Activated CD4-positive, alpha-beta T cell treated with anti-CD3 and anti-CD28 coated beads for 36 hours (primary cell): ENCODE measurements at places on chromosomes 5 and 9. TPM values are rescaled to one million over a fixed set of nuclear protein-coding genes. Genes with fewer than 3 reads are reported as not detected.

- H3K4me3 ChIP-seq = no peak overlapping the region
- no peak for DNase-seq
Measured at GRCh38 chr9:92504881-92505280, 22.6 kb upstream of the ASPN start.

DNA sequence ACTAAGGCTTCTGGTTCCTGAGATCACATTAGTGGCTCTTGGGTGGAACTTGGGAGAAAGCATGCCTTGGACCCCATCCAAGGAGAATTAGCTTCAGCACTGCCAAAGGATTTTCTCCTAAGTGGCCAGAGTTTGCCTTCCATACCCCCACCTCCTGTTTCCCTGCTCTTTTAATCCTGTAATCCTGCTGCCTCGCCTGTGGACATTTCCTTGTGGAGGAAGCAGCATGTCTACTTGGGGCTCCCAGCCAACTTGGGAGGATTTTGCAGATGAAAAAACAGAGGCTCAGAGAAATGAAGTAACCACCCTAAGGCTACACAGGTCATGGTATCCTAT, 1.6 kb downstream of the ARSI start:
- no peak overlapping the region for H3K4me3 ChIP-seq
- DNase-seq = no peak
- peaks cover 21% of the 10 kb centered on the region for H3K27me3 ChIP-seq
- H3K27ac ChIP-seq = no peak overlapping the region
- peaks cover 2% of the 10 kb centered on the region for H3K4me1 ChIP-seq

DNA sequence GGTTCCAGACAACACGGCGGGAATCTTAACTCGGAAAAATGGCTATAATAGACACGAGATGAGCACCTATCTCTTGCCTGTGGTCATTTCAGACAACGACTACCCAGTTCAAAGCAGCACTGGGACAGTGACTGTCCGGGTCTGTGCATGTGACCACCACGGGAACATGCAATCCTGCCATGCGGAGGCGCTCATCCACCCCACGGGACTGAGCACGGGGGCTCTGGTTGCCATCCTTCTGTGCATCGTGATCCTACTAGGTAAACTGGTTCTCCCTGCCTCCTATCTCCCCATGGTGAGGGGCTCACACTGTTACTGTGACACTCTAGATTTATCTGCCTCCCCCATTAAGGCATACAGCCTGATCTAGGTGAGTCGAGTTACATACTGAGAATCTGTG, 124.2 kb downstream of the CDH6 start:
- no peaks in the 10 kb centered on the region for H3K4me1 ChIP-seq
- H3K27ac ChIP-seq = no peak overlapping the region
- H3K4me3 ChIP-seq = no peak overlapping the region
- no peaks in the 10 kb centered on the region for H3K27me3 ChIP-seq

- H3K4me1 ChIP-seq = peaks cover 61% of the 10 kb centered on the region
- peaks cover 47% of the 10 kb centered on the region for H3K36me3 ChIP-seq
- no peak for DNase-seq
- H3K27ac ChIP-seq = peak overlapping the region; percentile 8
- no peak overlapping the region for H3K4me3 ChIP-seq
Measured at GRCh38 chr9:101567725-101568350, 26.9 kb downstream of the PPP3R2 start.

- no peak overlapping the region for H3K4me3 ChIP-seq
- DNase-seq = no peak
- no peaks in the 10 kb centered on the region for H3K36me3 ChIP-seq
Measured at GRCh38 chr9:94946256-94946655, 219.8 kb downstream of the AOPEP start.

DNA sequence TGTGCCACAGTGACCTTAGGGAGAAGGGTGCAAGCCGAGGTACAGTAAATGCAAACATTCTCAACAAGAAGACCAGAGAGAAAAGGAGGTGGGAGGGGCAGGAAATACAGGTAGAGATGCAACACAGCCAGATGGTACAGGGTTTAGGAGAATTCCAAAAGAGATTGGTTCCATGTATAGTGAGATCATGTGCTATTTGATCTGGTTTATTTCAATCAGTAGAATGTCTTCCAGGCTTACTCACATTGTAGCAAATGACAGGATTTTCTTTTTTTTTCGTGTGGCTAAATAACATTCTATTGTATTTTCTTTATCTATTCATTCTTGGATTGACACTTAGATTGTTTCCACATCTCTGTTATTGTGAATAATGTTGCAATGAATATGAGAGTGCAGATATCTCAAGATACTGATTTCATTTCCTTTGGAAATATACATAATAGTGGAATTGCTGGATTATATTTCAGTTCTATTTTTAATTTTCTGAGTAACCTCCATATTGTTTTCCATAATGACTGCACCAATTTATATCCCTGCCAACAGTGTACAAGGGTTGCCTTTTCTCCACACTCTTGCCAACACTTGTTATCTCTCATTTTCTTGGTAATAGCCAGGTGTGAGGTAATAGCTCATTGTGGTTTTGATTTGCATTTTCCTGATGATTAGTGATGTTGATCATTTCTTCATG, 107.8 kb upstream of the GAS1 start:
- no peak overlapping the region for H3K27ac ChIP-seq
- H3K27me3 ChIP-seq = peaks cover 10% of the 10 kb centered on the region
- no peak for DNase-seq
- no peaks in the 10 kb centered on the region for H3K4me1 ChIP-seq
- no peak overlapping the region for H3K4me3 ChIP-seq
- H3K36me3 ChIP-seq = no peaks in the 10 kb centered on the region

- H3K36me3 ChIP-seq = no peaks in the 10 kb centered on the region
- no peak for DNase-seq
- H3K4me1 ChIP-seq = peaks cover 3% of the 10 kb centered on the region
- no peak overlapping the region for H3K4me3 ChIP-seq
- H3K27me3 ChIP-seq = no peaks in the 10 kb centered on the region
Measured at GRCh38 chr9:89639367-89639795, 34.6 kb downstream of the GADD45G start.

DNA sequence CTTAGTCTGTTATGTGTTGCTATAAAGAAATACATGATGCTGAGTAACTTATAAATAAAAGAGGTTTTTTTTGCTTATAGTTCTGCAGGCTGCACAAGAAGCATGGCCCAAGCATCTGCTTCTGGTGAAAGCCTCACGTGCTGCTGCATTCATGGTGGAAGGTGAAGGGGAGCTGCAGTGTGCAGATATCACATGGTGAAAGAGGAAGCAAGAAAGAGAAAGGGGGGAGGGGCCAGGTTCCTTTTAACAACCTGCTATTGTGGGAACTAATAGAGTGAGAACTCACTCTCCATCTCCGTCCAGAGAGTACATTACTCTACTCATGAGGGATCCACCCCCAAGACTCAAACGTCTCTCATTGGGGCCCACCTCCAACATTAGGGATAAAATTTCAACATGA, 12.5 kb upstream of the PARP8 start:
- no peak overlapping the region for H3K27ac ChIP-seq
- peaks cover 10% of the 10 kb centered on the region for H3K4me1 ChIP-seq
- H3K4me3 ChIP-seq = no peak overlapping the region
- DNase-seq = no peak

The DOCK2 gene
- 189 TPM for total RNA-seq

- H3K27me3 ChIP-seq = no peaks in the 10 kb centered on the region
- no peak overlapping the region for H3K4me3 ChIP-seq
- no peaks in the 10 kb centered on the region for H3K4me1 ChIP-seq
- H3K36me3 ChIP-seq = no peaks in the 10 kb centered on the region
- no peak for DNase-seq
Measured at GRCh38 chr5:173832386-173832785, 55.8 kb upstream of the CPEB4 start.

DNA sequence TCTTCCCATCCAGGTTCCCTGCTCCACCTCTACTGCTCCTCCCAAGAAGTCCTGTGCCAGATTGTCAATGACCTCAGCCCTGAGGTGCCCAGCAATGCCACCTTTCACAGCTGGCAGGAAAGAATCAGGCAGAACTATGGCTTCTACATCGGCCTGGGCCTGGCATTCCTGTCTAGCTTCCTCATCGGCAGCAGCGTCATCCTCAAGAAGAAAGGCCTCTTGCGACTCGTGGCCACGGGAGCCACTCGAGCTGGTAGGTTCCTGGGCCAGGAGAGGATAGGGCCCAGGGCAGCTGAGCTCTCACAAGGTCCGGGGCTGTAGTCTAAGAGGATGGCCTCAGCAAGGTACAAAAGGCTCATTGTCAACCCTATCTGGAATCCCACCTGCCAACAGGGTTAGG, 3.1 kb downstream of the NIPAL4 start:
- no peak overlapping the region for H3K27ac ChIP-seq
- peaks cover 22% of the 10 kb centered on the region for H3K27me3 ChIP-seq
- no peak for DNase-seq
- peaks cover 38% of the 10 kb centered on the region for H3K4me1 ChIP-seq
- no peaks in the 10 kb centered on the region for H3K36me3 ChIP-seq

DNA sequence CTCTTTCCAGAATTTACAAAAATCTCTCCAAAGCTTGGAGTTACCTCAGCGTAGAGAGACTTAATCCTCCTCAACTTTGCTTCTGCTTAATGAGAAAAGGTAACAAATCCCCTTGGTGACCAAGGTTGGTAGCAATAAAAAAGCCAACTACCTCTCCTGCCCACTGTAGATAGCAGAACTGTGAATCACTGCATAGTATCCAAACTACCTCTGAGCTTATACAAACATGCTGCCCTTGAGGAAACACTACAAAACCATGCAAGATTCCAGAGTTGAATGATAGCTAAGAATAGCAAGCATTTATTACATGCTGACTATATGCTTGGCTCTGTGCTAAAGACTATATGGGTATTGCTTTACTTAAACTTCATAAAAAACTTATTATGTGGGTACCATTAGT, 2.8 kb upstream of the ADAMTS12 start:
- no peaks in the 10 kb centered on the region for H3K36me3 ChIP-seq
- peaks cover 3% of the 10 kb centered on the region for H3K4me1 ChIP-seq
- peaks cover 38% of the 10 kb centered on the region for H3K27me3 ChIP-seq
- no peak overlapping the region for H3K27ac ChIP-seq
- no peak overlapping the region for H3K4me3 ChIP-seq
- no peak for DNase-seq

DNA sequence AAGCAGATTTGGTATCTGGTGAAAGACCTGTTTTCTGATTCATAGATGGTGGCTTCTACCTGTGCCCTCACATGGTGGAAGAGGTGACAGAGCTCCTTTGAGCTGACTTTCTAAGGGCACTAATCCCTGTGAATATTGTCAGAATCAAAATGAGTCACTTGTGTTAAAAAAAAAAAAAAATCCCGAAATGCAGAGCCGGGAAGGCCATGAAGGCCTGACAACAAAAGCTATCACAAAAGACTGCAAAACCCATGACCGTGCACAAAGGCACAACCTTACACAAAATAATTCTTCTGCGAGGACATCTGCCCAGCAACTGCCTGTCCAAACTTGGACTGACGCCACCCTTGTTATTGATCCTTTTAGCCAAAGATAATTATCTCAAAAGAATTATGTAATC, 19.6 kb upstream of the UBTD2 start:
- no peak overlapping the region for H3K4me3 ChIP-seq
- no peaks in the 10 kb centered on the region for H3K36me3 ChIP-seq
- H3K27ac ChIP-seq = no peak overlapping the region

The SPATA31E1 gene
- total RNA-seq = not detected

DNA sequence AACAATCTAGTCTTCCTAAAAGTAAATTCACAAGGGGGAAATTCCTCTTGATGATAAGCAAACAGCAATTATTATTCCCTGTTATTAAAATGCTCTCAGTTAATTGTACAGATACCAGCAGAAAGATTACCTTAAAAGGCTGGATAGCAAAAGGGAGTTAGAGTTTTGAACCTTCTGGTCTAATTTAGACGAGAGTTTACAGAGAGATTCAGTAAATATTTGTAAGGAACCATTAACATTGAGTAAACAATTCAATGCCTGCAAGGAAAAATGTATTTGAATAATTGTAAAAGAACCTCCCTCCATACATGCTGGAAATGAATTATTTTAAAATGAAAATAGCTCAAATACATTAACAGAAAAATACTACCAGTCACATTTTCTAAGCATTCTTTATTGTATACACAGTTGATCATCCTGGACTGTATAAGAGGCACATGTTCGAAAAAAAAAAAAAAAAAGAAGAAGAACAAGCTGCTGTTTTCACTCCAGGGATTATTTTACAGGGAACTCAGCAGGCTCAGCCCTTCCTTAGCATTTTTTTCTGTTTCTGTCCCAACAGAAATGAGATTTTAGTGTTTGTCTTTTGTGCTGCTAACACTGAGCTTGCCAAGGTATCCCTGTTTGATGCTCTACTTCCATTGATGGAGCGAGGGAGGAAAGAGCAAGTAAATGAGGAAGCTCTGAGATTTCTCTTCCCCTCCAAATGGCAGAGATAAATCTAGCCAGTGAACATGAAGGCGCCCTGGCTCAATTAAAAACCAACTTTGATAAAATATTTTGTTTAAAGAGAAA, 141.1 kb downstream of the ENC1 start:
- no peaks in the 10 kb centered on the region for H3K4me1 ChIP-seq
- H3K36me3 ChIP-seq = no peaks in the 10 kb centered on the region
- no peak overlapping the region for H3K27ac ChIP-seq
- H3K4me3 ChIP-seq = no peak overlapping the region

- H3K27me3 ChIP-seq = no peaks in the 10 kb centered on the region
- H3K27ac ChIP-seq = no peak overlapping the region
- H3K4me3 ChIP-seq = no peak overlapping the region
- H3K4me1 ChIP-seq = no peaks in the 10 kb centered on the region
- H3K36me3 ChIP-seq = peaks cover 22% of the 10 kb centered on the region
- no peak for DNase-seq
Measured at GRCh38 chr5:65588694-65589093, 25.6 kb downstream of the PPWD1 start.

GRCh38 chr9:135332979-135333748, 146.4 kb upstream of the PPP1R26 start:
- H3K4me1 ChIP-seq = no peaks in the 10 kb centered on the region
- H3K4me3 ChIP-seq = no peak overlapping the region
- no peaks in the 10 kb centered on the region for H3K36me3 ChIP-seq

The MAPKAP1 gene
- total RNA-seq = 61.9 TPM

The DENND1A gene
- total RNA-seq = 23.7 TPM

GRCh38 chr9:131810351-131811170, 70.7 kb upstream of the RAPGEF1 start:
- no peak for DNase-seq
- no peak overlapping the region for H3K27ac ChIP-seq
- no peaks in the 10 kb centered on the region for H3K4me1 ChIP-seq
- no peak overlapping the region for H3K4me3 ChIP-seq
- peaks cover 16% of the 10 kb centered on the region for H3K27me3 ChIP-seq
- H3K36me3 ChIP-seq = no peaks in the 10 kb centered on the region

DNA sequence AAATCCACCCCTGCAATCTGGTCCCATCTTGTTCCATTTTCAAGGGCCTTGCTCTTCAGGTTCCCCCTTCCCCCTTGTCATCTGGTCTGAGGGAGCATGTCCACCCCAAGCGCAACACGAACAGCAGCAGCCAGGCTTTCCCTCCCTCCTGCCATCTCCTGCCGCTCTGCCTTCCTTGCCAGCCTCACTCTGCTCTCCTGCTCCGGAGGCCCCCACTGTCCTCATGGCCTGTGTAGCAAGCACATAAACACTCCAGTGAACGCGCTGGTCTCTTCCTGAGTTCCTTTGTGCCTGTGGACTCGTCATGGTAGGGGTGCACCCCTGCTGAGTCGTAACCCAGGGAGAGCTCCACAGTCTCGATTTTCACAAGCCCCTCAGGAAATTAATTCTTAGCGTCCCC, 29.9 kb downstream of the TENT4A start:
- no peaks in the 10 kb centered on the region for H3K27me3 ChIP-seq
- H3K4me3 ChIP-seq = no peak overlapping the region
- H3K27ac ChIP-seq = peak overlapping the region; percentile 52
- DNase-seq = no peak
